CD8-positive, alpha-beta memory T cell (primary cell): ENCODE measurements at places on chromosomes 4 and X. TPM values are rescaled to one million over a fixed set of nuclear protein-coding genes. Genes with fewer than 3 reads are reported as not detected.

KIAA1210 gene
- total RNA-seq: not detected

FRMD7 gene
- not detected for total RNA-seq

PITX2 gene
- not detected for total RNA-seq

SPOCK3 gene
- total RNA-seq: not detected

PLP1 gene
- total RNA-seq: not detected

CT55 gene
- total RNA-seq: not detected

TMSB15C gene
- total RNA-seq: 2.1 TPM

FAM47A gene
- total RNA-seq: not detected

AVPR2 gene
- not detected for total RNA-seq

RS1 gene
- total RNA-seq: not detected
